Stimulated activated CD4-positive, alpha-beta T cell treated with anti-CD3 and anti-CD28 coated beads, TNF-alpha, amount 100 ng/mL, for 24 hours (primary cell): ENCODE measurements at places on chromosomes 12 and 14.

DNA sequence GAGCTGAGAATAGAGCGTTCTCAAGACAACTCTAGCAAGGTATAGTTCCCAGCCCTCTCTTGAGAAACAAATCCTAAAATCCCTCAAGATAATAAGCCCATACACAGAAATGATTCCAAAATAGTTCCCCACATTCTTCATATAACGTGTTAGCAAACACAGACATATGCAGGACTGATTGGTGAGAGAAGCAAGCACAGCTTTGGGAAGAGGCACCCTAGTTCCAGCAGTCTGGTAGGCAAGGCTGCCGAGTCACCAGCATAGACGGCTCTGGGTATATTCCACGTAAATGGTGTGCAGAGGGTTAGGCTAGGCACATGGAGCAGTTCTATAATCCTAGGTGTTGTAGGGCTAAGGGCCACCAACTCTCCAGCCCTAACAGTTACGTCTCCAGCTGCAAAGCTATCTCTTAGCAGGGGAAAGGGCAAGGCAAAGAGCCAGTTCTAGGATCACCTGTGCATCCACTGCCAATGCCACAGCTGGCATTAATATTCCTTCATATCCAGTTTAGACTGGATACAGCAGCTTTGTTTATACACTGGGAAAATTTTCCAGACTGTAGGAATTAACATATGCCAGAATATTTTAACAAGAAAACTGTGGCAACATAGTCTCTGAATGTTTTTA is 52.9 kb downstream of the SH2B3 start:
- no peak for DNase-seq

GRCh38 chr12:52952076-52952801 is 3.3 kb downstream of the KRT18 start:
- DNase-seq: no peak

- no peak for DNase-seq
Observed at GRCh38 chr12:20507711-20508110, 139.4 kb downstream of the PDE3A start.

- DNase-seq: no peak
Observed at GRCh38 chr12:120413901-120414695, 23.8 kb upstream of the COX6A1 start.

GRCh38 chr12:121799842-121800693 is 3.7 kb upstream of the SETD1B start:
- no peak for DNase-seq

DNA sequence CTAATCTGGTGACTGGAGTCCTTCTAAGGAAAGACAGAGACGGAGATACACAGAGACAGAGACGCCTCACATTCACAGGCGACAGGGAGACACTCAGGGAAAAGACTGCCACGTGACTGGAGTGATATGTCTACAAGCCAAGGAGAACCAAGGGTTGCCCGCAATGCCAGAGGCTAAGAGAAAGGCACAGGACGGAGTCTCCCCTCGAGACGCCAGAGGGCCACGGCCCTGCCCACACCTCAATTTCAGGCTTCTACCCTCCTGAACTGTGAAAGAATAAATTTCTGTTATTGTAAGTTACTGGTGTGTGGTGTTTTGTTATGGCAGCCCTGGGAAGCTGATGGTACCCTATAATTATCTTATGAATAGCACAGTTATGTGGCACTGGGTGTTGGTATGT is 11.6 kb upstream of the RAN start:
- DNase-seq: no peak

- DNase-seq: no peak
Observed at GRCh38 chr12:19036673-19037357, 92.7 kb upstream of the PLEKHA5 start.

- no peak for DNase-seq
Observed at GRCh38 chr14:75343911-75344310, 65.3 kb downstream of the FOS start.

GRCh38 chr12:7642876-7643309 is 22.8 kb downstream of the APOBEC1 start:
- no peak for DNase-seq

DNA sequence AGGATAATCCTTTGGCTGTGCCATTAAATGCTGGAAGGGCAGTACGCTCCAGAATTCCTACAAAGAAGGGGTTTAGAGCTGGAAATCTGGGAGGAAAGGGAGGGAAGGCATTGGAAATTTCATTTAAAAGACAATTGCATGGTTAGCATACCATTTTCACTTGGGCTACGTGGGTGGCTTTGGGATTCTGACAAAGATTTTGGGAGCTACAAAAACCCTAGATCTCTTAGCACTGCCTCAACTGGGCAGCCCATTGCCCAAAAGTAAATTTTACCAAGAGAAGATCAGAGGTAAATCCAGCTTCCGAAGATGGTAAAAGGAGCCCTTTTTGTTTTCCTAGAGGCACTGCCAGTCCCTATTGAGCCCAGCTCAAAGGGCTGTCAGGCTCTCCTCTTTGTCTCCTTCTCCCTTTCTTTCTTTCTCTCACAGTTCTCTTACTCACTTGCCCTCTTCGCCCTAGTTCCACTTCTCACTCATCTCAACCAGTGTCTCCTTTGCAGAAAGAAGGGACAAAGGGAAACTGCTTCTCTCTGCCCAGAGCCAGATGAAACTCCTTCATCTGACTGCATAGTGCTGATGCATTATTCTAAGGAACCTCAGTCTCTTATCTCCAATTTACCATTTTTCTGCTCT is 125.4 kb upstream of the PLEKHA5 start:
- DNase-seq: no peak

GRCh38 chr12:49588721-49589516 is 16.5 kb downstream of the FAM186B start:
- DNase-seq: no peak

DNA sequence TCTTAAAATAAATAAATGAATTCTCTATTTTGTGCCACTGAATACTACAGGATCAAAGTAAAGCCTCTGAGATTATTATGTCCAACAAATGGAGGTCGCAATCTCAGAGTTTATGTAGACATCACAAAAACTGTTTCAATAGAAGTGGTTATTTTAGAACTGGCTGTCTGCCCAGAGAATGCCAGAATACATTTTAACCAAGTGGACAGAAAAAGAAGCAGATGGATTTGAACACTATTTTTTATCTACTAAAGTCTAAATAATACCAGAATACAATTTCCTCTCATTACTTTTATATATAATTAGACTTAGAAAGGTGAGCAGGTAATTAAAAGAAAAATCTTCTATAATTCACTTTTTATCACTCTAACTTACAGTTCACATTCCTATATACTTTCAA is 118.3 kb downstream of the MED13L start:
- no peak for DNase-seq

GRCh38 chr14:60645126-60645741 is 4.0 kb downstream of the SIX1 start:
- DNase-seq: no peak

DNA sequence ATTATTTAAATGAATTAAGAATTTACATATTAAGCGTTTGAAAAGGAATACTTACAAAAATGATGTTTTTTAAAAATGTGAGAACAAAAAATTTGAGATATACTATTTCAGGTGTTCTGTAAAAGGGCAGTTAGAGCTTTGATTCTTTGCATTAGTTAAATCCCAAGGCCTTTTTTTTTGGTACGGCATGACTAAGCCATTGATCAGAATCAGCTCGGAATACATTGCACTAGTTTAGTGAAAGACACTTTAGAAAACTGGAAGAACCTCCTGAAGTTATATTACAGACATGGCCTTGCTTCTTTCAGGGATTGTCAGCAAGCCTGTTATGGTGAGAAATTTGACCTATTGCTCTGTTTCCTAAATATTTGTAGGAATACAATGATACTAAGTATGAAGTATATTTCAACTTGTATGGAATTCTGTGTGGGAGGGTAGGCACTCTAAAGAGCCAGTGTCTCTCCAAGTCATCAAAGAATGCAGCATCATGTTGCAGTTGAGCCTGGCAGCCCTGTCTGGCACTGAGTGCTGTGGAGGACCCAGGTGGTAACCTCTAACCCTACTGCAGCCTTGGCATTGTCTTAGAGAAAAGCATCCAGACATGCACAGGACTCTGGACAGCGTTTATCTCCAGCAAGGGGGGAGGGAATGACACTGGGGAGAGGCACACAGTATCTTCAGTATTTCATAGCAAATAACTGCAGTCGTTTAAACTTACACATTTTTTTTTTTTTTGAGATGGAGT is 1.5 kb downstream of the KLC1 start:
- no peak for DNase-seq

DNA sequence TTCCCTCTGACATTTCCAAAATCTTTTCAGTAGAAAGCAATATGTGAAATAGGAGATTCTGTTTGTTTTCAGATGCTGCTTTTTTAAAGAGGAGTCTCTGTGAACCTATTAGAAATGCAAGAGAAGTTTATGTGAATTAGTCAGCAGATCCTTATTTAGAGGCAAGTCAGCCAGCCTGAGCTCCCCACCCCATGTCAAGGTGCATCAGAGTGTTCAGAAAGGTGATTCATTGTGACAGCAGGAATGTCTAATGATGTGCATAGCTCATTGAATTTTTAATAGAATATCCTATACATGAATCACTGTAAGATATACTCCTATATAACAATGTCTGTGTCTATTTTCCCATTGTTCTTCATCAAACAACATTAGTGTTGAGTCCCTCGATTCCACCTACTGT is 1222.4 kb upstream of the USP15 start:
- no peak for DNase-seq

GRCh38 chr14:81162941-81163340 is 57.8 kb downstream of the GTF2A1 start:
- no peak for DNase-seq

DNA sequence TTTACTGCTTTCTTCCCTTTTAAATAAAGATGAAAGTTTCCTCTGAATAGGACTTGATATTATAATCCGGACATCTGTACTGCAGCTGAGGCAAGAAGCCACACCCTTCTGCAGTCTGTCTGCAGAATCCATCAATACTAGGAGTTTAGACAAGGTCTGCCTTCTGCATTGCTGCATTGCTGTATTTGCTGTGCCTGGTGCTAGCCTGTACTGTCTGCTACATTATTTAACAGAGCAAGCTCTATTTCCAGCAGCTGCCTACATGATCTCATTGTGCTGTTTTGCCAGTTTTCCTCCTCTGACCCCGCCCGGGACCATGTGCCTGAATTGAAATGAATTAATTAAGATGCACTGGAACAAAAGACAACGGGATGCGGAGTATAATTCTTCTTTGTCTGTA is 1.7 kb downstream of the TUBA1A start:
- no peak for DNase-seq

GRCh38 chr14:89504602-89505313 is 87.7 kb upstream of the FOXN3 start:
- no peak for DNase-seq

DNA sequence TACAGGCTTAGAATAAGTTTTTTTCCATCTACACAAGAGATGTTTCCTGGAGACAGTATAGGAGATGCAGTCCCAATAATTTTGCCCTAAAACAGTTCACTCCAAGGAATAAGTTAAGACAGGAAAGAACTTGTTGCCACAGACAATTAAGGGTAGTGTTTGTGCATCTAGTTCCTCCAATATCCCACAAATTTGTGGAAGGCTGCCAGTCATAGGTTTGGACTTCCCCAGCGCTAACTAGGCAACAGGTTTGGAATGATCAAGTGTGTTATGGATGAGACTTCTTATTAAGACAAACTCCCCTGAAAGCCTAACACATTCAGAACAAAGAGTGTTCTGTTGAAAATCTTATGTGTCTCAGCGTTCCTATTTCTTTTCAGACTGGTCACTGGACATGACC is 611.0 kb downstream of the CCER1 start:
- no peak for DNase-seq

DNA sequence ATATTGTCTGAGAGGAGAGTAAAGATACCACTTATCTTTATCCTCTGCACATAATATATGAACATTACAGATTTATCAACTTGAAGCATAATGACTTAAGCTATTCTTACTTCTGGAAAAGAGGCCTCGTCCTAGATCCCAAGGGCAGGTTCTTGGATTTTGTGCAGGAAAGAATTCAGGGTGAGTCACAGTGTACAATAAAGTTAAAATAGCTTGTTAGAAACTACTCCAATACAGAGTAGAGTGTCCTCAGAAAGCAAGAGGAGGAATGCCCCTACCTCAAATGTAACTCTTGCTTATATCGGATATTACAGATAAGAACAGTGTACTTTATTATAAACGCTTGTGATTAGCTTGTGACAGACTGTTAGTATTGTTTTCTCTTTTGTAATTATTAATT is 41.9 kb upstream of the ABCC9 start:
- DNase-seq: no peak

DNA sequence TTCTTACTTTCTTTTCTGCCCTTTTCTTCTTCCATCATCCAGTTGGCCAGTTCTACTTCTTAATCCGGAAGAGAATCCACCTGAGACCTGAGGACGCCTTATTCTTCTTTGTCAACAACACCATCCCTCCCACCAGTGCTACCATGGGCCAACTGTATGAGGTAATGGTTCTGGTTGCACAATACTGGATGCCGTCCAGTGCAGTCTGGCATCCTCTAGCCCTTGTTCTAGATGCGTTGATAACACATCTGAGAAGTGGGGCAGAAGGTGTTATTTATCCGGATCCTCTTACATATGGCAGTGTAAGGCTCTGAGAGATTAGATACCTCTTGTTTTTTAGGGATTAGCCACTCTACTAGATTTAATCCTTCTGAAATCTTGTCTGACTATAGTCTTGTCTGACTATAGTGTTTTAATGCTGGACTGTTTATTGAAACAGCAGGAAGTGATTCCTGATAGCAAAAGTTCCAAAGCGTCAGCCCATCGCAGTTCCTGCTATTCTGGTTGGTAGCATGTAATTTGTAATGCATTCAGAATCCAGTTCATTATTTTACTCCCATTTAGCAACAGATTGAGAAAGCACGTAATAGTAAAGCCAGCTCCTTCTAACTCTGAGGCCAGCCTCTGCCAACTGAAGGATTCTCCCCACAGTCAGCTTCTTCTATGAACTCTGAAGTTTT is 7.9 kb downstream of the GABARAPL1 start:
- no peak for DNase-seq

DNA sequence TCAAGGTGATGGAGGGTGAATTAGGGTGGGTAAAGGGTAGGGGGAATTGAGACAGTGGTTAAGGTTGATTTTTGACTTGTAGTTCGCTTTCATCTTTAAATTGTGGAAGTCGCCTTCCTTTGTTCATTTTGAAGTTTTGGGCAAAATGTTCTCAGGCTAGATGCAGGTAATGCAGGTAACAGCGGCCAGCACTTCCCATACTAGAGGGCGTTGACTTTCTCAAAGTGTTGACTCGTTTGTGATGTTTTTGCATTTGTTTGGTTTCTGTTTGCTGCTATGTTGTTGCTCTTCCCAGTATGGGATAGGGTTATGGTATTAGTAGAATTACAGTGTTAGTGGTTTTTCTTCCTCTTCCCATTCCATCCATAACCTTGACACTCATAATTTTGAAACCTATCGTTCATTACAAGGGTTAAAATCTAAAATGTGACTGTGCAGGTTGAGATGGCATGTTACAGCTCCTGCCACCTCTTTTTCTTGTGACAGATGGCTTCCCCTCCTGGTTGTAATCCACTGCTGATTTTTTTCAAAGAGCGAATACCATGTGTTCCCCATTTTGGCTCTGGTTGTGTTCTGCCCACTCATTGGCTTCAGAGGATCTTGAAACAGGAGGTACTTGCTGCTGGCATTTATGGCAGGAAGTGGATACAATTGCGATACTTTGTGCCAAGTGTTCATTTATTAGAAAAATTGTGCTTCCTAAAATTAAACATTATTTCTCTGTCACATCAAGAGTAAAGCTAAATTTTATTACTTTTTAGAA is 57.1 kb downstream of the ERC1 start:
- DNase-seq: no peak
